Naive B cell (primary cell): ENCODE measurements at places on chromosomes 6 and 20. TPM values are rescaled to one million over a fixed set of nuclear protein-coding genes. Genes with fewer than 3 reads are reported as not detected.

LY86 gene
- 556 TPM for polyA plus RNA-seq

ASCC3 gene
- 25.3 TPM for polyA plus RNA-seq

GABRR1 gene
- not detected for polyA plus RNA-seq

GRCh38 chr6:160462551-160463109 lies 114.5 kb downstream of the SLC22A3 start:
- no peaks in the 10 kb centered on the region for H3K27me3 ChIP-seq
- peak; percentile 51 for DNase-seq
- no peaks in the 10 kb centered on the region for H3K36me3 ChIP-seq
- no peak overlapping the region for H3K27ac ChIP-seq

GRCh38 chr6:163469459-163469985 lies 55.0 kb downstream of the QKI start:
- no peak overlapping the region for H3K27ac ChIP-seq
- no peak for DNase-seq
- peaks cover 42% of the 10 kb centered on the region for H3K36me3 ChIP-seq
- peaks cover 14% of the 10 kb centered on the region for H3K4me1 ChIP-seq
- no peaks in the 10 kb centered on the region for H3K27me3 ChIP-seq

DNA sequence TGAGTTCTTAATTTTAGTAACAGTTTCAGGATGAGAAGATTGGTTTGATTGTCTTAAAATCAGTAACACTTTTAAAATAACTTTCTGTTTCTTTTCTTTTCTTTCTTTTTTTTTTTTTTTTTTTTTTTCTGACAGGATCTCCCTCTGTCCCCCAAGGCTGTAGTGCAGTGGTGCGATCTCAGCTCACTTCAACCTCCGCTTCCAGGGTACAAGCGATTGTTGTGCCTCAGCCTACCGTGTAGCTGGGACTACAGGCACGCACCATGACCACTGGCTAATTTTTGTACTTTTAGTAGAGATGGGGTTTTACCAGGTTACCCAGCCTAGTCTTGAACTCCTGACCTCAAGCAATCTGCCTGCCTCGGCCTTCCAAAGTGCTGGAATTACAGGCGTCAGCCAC lies 33.7 kb upstream of the KCNQ5 start:
- no peaks in the 10 kb centered on the region for H3K36me3 ChIP-seq
- H3K27ac ChIP-seq: no peak overlapping the region
- no peak for DNase-seq
- H3K4me3 ChIP-seq: no peak overlapping the region
- H3K27me3 ChIP-seq: no peaks in the 10 kb centered on the region
- H3K4me1 ChIP-seq: no peaks in the 10 kb centered on the region

- no peaks in the 10 kb centered on the region for H3K27me3 ChIP-seq
- H3K36me3 ChIP-seq: peaks cover 7% of the 10 kb centered on the region
- H3K27ac ChIP-seq: no peak overlapping the region
- peaks cover 6% of the 10 kb centered on the region for H3K4me1 ChIP-seq
- H3K4me3 ChIP-seq: peak overlapping the region; percentile 32
- DNase-seq: no peak
Measured at GRCh38 chr6:13413900-13414555, 73.4 kb downstream of the GFOD1 start.

GRCh38 chr6:75504465-75505222 lies 11.0 kb upstream of the FILIP1 start:
- no peak overlapping the region for H3K27ac ChIP-seq
- no peaks in the 10 kb centered on the region for H3K27me3 ChIP-seq
- no peaks in the 10 kb centered on the region for H3K4me1 ChIP-seq
- DNase-seq: no peak
- no peaks in the 10 kb centered on the region for H3K36me3 ChIP-seq
- no peak overlapping the region for H3K4me3 ChIP-seq

DNA sequence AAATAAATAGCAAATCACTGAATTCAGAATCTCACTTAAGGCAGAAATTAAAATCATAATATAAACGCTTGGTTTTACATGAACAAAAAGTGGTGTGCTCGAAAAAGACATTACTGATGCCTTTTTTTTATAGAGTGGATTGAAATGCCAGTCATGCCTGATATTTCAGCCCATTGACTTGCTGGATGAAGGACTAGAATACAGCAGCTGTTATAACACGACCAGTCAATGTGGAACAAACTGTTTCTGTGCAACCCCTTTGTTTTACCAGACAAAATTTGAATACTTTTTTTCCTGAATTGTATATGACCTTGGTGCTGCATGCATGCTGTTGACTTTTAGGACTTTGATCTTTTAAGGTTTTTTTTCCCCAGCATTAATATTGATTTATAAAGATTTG lies 150.0 kb downstream of the QKI start:
- H3K4me3 ChIP-seq: no peak overlapping the region
- no peak for DNase-seq
- peaks cover 6% of the 10 kb centered on the region for H3K4me1 ChIP-seq
- H3K27me3 ChIP-seq: no peaks in the 10 kb centered on the region
- peaks cover 28% of the 10 kb centered on the region for H3K36me3 ChIP-seq

- no peak for DNase-seq
- no peak within 1 kb of the TSS for H3K27ac ChIP-seq
- peaks cover 8% of the 10 kb centered on the region for H3K36me3 ChIP-seq
- peak within 1 kb of the TSS; percentile 62 for H3K4me3 ChIP-seq
- H3K27me3 ChIP-seq: peaks cover 63% of the 10 kb centered on the region
Measured at GRCh38 chr6:100464903-100465700, at the start of gene SIM1. Gene SIM1, minus strand, starts transcription at chr6:100464921. Its CDS starts 1,453 bp downstream, at chr6:100463468.

GRCh38 chr6:37783856-37784584 lies 35.5 kb upstream of the ZFAND3 start:
- peak; percentile 11 for DNase-seq
- H3K4me1 ChIP-seq: peaks cover 24% of the 10 kb centered on the region
- H3K4me3 ChIP-seq: peak overlapping the region; percentile 85

- H3K4me1 ChIP-seq: peaks cover 7% of the 10 kb centered on the region
- H3K36me3 ChIP-seq: no peaks in the 10 kb centered on the region
- H3K27me3 ChIP-seq: peaks cover 78% of the 10 kb centered on the region
- H3K4me3 ChIP-seq: no peak overlapping the region
- no peak overlapping the region for H3K27ac ChIP-seq
- no peak for DNase-seq
Measured at GRCh38 chr6:149950423-149950822, 8.6 kb downstream of the ULBP2 start.

DNA sequence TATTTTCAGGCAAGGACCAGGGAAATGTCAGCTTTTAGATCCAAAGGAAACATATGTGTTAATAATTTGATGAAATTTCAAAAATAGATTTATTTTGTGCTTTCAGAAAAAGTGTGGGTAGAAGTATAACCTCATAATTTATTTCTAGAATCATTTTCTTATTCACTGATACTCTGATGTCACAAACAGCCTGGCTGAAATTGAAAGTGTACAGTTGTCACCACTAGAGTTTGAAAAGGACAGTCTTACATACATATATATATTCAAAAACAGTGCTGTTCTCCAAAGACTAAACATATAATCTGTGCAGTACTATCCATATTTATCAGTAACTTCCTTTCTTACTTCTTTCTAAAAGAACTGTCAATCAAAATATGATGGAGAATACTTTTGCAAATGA lies 254.4 kb upstream of the KCNQ5 start:
- peaks cover 17% of the 10 kb centered on the region for H3K27me3 ChIP-seq
- no peak overlapping the region for H3K27ac ChIP-seq
- no peak overlapping the region for H3K4me3 ChIP-seq
- DNase-seq: no peak
- peaks cover 12% of the 10 kb centered on the region for H3K4me1 ChIP-seq

DNA sequence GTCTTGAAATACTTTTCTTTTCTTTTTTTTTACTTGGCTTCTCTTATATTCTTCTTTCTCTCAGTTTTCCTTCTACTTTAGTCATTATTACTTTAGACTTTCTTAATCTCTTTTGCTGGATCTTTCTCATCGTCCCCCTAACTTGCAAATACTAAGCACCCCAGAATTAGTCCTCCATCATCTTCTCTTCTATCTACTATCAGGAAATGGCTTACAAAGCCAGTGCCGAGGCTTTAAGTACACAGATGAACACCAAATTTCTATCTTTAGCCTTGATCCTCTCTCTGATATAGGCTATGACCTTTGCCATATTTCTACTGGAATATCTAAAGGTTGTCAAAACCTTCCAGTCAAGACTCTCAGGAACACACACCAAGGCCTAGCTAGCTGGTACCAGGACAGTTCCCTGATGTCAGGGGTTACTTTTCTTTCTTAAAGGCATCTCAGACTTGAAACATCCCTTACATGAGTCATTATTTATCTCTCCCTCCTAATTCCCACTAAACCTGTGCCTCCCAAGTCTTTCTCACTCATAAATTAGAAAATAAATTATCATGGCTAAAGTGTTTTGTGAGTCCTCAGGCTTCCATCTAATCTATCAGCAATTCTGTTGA lies 278.6 kb upstream of the TCF21 start:
- H3K4me1 ChIP-seq: no peaks in the 10 kb centered on the region
- H3K36me3 ChIP-seq: no peaks in the 10 kb centered on the region
- no peak for DNase-seq
- no peak overlapping the region for H3K4me3 ChIP-seq

GRCh38 chr6:107396211-107396610 lies 63.2 kb downstream of the PDSS2 start:
- H3K36me3 ChIP-seq: peaks cover 39% of the 10 kb centered on the region
- H3K27me3 ChIP-seq: no peaks in the 10 kb centered on the region
- no peak for DNase-seq
- H3K4me3 ChIP-seq: no peak overlapping the region
- peaks cover 12% of the 10 kb centered on the region for H3K4me1 ChIP-seq

DNA sequence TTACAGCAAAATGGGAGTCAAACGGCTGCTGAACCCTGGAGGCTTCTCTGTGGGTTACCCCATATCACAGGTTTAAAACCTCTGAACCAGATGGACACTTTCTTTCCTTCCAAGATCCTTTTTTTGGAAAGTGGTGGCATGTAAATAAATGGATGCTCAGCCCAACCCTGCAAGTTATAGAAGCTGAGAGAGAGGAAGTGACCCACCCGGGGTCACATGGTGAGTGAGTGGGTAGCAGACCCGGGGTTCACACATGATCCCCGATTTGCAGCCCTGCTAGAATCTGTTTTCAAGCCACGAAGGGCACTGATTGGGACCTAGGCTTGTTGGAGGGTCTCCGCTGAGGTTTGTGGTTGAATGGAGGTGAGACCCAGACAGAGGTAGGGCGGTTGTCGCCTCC lies 32.0 kb downstream of the SIRPA start:
- no peaks in the 10 kb centered on the region for H3K36me3 ChIP-seq
- peaks cover 20% of the 10 kb centered on the region for H3K4me1 ChIP-seq
- H3K27me3 ChIP-seq: peaks cover 9% of the 10 kb centered on the region
- no peak overlapping the region for H3K4me3 ChIP-seq

- H3K4me3 ChIP-seq: no peak overlapping the region
- no peak overlapping the region for H3K27ac ChIP-seq
- H3K4me1 ChIP-seq: no peaks in the 10 kb centered on the region
- DNase-seq: no peak
Measured at GRCh38 chr6:113829696-113830045, 27.5 kb upstream of the MARCKS start.

DNA sequence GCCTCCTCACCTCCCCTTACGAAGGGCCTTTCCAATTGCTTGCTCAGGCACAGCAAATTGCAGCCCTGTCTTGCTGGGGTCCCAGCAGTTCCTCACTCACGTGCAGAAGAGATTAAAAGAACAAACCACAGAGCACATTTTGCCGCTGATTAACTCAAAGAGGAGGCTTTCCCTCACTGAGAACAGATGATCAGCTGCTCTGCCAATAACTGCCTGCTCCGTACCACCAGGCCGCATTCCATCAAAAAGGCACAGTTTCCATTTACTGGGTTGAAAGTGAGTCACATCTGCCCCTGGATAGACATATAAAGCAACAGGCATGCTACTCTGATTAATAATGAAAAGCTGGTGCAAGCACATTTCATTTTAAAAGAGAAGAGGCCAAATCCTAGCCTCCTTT lies 446.8 kb downstream of the PTPRT start:
- H3K27me3 ChIP-seq: no peaks in the 10 kb centered on the region
- H3K27ac ChIP-seq: no peak overlapping the region
- no peak overlapping the region for H3K4me3 ChIP-seq
- no peak for DNase-seq
- H3K4me1 ChIP-seq: no peaks in the 10 kb centered on the region

DNA sequence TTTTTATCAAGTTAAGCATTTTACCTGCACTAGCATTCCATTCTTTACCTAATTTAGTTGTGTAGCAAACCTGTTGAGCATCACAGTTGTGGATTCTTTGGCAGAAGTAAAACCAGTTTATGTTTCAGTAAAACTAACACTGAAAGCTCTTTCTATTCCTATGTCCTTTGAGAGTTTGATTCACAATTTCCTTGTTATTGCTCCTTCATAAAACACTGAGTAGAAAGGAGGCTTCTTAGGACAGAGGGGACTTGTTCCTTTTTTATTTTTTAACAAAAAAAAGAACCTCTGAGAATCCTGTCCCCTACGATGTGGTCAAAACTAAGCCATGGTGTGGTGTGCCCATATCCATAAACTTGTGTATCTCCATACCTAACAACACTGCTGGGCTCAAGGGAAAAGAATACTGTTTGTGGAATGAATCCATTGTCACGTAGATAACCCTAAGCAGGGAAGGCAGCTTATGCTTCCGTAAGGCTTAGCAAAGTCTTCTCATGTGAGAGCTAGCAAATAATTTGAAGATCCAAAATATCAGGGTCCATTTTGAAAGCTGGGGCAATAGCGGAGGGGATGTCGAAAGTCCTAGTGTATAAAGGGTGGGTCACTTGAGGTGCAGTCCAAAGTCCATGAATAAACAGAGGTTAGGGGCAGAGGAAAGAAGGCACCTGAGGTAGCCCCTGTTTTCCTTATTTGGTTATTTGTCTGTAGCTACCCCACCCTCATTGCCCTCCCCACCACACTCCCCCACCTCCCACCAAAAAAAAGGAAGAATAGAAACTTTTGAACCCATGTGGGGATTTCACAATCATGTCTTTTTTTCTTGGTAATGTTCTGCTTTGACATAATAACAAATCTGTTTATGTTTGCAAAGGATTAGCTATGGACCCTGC lies 71.0 kb downstream of the PLAGL1 start:
- no peak overlapping the region for H3K27ac ChIP-seq
- no peak for DNase-seq
- peaks cover 5% of the 10 kb centered on the region for H3K4me1 ChIP-seq
- peaks cover 23% of the 10 kb centered on the region for H3K36me3 ChIP-seq
- H3K27me3 ChIP-seq: no peaks in the 10 kb centered on the region

DNA sequence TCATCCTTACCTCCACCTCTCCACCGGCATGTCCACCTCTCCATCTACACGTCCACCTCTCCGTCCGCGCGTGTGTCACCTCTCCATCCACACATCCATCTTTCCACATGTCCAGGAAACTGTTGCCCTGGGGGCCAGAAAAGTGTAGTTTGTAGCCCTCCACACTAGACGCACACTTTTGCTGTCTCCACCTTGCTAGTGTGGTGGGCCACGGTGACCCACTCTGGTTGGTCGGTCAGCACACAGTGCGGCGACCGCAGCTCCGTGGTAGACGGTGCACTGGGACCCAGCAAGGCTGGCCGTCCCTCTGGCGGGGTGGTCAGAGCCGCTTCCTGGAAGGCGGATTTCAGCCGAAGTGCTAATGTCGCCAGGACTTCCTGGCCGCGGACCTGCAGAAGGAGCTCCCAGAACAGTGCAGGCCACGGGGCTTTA lies 268.6 kb downstream of the DLL1 start:
- no peak overlapping the region for H3K4me3 ChIP-seq
- H3K27me3 ChIP-seq: peaks cover 12% of the 10 kb centered on the region
- H3K27ac ChIP-seq: no peak overlapping the region
- no peaks in the 10 kb centered on the region for H3K36me3 ChIP-seq
